ENCODE measurements at places on chromosomes 7 and 10. TPM values are rescaled to one million over a fixed set of nuclear protein-coding genes. Genes with fewer than 3 reads are reported as not detected.
A peak's percentile ranks its signal among the peaks of the same experiment; 100 is the strongest.

GRCh38 chr10:27637601-27638000 is 108.0 kb downstream of the MKX start:
- H3K27me3 ChIP-seq, result no peaks in the 10 kb centered on the region
- H3K4me3 ChIP-seq, result no peak overlapping the region
- no peaks in the 10 kb centered on the region for H3K4me1 ChIP-seq
- no peak overlapping the region for H3K27ac ChIP-seq

DNA sequence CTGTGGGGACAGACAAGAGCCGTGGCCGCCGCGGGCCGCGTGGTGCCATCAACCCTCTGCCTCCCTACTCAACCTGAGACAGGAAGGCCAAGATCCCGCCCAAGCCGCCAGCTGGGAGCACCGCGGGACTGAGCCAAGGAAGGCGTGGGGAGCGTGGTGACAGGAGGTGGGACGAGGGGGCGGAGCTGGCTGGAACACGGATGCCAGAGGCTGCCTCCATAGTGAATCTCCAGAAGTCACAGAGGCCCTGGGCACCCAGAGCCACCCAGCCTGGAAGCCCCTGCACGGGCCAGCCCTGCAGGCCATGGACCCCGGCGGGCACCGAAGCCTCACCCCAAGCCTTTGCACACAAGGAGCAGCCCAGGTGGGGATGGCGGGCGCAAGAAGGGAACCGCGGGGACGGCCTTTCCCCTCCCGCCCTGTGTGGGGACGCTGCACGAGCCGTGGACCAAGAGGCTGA is 18.1 kb upstream of the DPYSL4 start:
- DNase-seq, result no peak
- no peaks in the 10 kb centered on the region for H3K36me3 ChIP-seq
- no peaks in the 10 kb centered on the region for H3K4me1 ChIP-seq
- no peaks in the 10 kb centered on the region for H3K27me3 ChIP-seq

DNA sequence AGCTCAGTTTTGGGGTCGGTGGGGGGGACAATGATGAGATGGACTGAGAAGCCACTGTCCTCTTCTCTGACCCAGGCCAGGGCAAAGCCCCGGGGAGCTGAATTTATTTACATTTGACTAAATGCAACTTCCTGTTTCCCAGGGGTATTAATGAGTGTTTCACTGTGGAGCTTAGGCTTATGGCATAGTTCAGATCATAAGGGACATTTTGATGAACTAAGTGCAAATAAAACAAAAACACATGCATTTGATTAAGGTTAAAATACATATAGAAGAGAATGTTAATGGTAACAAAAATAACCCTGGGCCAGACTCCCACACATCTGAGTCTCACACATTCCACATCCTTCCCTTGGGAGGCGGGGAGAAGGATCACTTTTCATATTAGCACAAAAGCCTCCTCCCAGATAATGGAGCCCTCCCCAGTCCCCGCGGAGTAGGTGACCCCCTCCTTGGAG is 320.6 kb downstream of the FRMD4A start:
- H3K4me1 ChIP-seq, result no peaks in the 10 kb centered on the region
- no peak overlapping the region for H3K27ac ChIP-seq
- no peaks in the 10 kb centered on the region for H3K36me3 ChIP-seq
- H3K27me3 ChIP-seq, result no peaks in the 10 kb centered on the region

DNA sequence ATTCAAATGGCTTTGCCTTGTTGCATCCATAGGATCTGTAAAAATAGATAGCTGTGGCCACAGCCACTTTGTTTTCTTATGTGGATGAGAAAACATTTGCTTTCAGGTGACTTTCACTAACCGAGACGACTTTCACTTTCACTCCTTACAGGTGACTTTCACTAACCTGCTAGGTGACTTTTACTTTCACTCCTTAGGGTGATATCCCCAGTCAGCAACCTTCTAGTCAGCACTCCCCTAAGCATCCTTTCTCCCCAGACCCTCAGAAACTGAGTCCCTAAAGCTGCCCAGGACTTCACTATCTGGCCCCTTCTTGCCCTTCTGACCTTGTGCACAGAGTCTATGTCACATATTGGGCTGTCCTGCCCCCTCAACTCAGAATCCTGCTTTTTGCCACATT is 177.5 kb downstream of the RELN start:
- H3K4me3 ChIP-seq, result no peak overlapping the region
- no peaks in the 10 kb centered on the region for H3K36me3 ChIP-seq
- no peaks in the 10 kb centered on the region for H3K4me1 ChIP-seq
- no peak overlapping the region for H3K27ac ChIP-seq

GRCh38 chr7:26599982-26600381 is 264.4 kb downstream of the SKAP2 start:
- H3K27ac ChIP-seq, result no peak overlapping the region
- no peaks in the 10 kb centered on the region for H3K36me3 ChIP-seq
- no peak overlapping the region for H3K4me3 ChIP-seq
- H3K4me1 ChIP-seq, result no peaks in the 10 kb centered on the region
- H3K27me3 ChIP-seq, result no peaks in the 10 kb centered on the region

DNA sequence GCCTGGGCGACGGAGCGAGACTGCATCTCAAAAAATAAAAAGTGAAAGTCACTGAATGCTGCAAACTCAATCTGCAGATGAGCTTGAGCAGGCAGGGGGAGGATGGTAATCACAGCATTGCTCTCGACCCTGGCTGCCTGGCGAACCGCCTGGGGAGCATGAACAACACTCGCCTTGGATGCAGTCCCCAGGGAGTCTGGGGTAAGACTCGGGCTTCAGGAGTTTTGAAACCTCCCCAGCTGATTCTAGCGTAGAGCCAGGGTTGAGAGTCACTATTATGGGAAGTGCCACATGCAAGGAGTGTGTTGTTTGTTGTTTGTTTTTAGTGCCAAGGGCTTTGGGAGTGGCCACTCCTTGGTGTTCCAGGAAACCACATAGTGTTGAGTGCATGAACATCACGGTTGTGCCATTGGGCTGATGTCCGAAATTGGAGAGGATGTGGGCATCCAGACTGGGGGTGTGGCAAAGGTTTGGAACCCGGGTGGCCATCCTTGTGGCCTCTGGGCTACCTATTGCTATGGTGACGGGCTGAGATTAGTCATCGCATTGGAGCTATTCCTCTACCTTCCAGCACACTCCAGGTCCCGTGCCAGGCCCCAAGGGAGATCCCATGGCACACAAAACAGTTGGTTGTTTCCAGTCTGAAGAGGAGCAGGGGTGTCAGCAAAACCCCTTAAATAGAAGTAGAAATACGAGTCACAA is 92.6 kb downstream of the RGS10 start:
- H3K36me3 ChIP-seq, result no peaks in the 10 kb centered on the region
- no peak overlapping the region for H3K4me3 ChIP-seq
- no peak overlapping the region for H3K27ac ChIP-seq
- no peaks in the 10 kb centered on the region for H3K4me1 ChIP-seq
- peak; percentile 49 for DNase-seq

DNA sequence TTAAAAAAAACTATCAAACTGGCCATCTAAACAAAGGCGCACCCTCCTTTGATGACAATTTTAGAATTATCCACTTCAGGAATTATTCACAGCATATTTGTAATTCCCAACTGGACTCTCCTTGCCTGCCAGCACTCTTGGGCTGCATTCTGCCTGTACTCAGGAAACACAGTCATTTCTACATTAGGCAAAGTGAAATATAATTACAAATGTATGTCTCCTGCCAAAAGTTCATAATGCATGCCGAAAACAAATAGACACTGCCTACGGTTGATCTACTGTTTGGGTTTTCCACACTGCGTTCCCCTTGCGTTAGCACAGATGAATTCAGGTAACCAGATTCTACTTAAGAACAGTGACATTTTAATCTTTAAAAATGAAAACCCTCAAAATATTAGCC is 1.9 kb downstream of the HGF start:
- no peak overlapping the region for H3K27ac ChIP-seq
- no peaks in the 10 kb centered on the region for H3K4me1 ChIP-seq
- no peaks in the 10 kb centered on the region for H3K27me3 ChIP-seq
- no peak for DNase-seq

DNA sequence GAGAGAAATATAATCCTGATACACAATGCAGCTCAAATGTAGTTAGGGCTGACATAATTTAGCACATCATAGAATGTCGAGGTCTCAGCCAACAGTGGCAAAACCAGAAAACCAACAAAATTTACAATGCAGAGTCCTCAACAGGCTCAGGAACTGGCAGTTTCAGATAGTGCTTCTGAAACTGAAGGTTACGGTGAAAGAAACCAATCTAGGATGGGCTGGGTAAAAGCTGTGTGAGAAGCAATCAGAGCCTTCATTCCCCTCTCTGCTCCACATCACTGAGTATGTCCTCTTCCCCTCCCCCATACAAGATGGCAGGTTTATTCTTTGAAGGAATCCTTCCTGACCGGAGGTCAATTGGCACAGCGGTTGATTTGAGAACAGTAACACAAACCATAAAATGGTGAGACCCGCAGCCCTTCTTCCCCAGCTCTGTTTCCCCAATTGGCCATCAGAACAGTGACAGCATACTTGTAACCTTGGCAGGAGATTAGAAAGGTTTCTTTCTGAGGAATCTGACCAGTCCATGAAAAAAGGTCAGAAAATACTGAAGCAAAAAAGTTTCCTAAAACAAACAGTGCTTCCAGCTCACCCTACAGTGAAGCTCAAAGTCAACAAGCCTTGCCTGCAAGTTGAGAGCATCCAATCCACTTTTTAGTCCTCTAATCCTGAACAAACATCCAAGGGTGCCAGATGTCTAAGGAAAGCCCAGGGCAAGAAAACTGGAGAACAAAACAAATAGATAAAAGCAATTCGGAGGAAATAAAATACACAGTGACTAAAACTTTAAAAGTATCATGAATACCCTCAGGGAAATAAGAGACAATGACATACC is 53.9 kb upstream of the IL6 start:
- no peaks in the 10 kb centered on the region for H3K36me3 ChIP-seq
- DNase-seq, result no peak
- no peak overlapping the region for H3K4me3 ChIP-seq
- H3K27ac ChIP-seq, result no peak overlapping the region

DNA sequence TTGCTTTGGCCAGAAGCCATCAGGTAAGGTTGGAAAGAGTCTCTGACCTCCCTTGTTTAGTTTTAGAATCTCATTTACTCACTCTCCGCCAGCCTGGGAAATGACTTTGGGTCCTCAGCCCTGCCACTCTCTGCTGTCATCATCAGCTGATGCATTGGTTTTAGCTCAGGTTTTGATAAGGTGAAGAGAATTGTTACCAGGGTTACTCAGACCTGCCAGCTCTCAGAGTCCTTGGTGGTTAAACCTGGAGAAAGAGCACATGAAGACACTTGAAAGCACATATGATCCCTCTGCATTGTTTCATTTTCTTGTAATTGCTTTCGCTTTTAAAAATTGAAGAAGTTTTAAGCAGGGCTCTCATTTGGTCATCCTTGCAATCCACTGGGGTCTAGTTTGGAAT is 4.0 kb upstream of the CROT start:
- H3K27ac ChIP-seq, result no peak overlapping the region
- no peaks in the 10 kb centered on the region for H3K36me3 ChIP-seq

Gene RASA4B
- total RNA-seq, result 23.6 TPM

Gene SOSTDC1
- total RNA-seq, result 14.2 TPM

DNA sequence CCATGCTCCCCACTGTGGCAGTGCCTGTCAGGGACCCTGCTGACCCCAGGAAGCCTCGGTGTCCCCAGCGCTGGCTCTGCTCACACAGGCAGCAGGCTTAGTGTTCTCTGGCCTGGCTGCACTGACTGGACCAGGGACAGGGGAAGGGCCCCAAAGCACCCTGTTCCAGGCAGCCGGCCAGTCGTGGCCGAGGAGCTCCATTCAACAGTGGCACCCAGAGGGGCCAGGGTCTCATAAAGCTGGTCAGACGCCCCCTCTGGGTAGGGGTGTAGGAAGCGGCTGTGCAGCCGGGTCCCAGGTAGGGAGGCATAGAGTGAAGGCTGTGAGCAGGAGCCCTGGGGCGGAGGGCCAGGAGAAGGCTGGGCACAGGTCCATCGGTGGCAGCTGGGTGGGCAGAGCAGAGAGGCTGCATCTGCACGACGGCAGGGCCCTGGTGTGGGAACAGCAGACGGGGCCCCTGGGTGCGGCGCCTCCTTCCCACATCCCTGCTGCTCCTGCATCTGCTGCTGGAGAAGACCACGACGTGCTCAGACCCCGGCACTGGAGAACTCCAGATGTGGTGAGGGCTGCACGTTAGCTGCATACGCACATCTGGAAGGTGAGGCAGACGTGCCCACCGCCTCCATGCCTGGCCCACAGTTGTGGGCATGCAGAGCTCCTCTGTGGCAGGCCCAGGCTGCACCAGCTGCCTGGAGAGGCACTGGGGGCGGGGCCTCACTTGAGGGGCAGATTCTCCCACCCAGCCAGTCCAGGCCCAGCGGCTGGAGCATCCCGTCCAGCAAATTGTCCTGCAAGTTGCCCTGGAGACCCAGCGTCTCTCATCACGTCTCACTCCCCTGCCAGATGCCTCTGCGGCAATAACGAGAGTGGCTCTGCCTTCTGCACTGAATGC is 25.1 kb downstream of the MNX1 start:
- no peak overlapping the region for H3K4me3 ChIP-seq
- no peaks in the 10 kb centered on the region for H3K27me3 ChIP-seq
- peak overlapping the region; percentile 56 for H3K27ac ChIP-seq
- H3K36me3 ChIP-seq, result no peaks in the 10 kb centered on the region
- DNase-seq, result no peak

Gene EPO
- not detected for total RNA-seq

DNA sequence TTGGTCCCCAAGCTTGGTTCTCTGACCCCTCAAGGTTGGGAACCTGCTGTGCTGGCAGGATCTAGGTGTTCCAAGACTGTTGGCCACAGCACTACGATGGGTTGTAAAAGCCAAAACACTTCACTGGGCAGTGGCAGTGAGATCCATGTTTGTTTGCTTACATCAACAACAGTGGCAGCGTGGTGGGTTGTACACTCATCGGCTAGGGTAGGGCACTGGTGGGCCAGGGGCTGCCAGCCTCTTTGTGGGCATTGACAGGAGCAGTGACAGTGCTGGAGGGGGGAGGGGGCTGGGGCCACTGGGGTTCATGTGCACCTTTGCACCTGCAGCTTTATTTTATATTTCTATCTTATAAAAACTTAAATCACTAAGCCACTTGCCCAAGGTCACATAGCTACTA is 126.7 kb upstream of the ZWINT start:
- H3K27ac ChIP-seq, result no peak overlapping the region
- DNase-seq, result no peak
- no peaks in the 10 kb centered on the region for H3K27me3 ChIP-seq
- no peak overlapping the region for H3K4me3 ChIP-seq
- H3K36me3 ChIP-seq, result no peaks in the 10 kb centered on the region

Gene TDRD1
- total RNA-seq, result 1.5 TPM

DNA sequence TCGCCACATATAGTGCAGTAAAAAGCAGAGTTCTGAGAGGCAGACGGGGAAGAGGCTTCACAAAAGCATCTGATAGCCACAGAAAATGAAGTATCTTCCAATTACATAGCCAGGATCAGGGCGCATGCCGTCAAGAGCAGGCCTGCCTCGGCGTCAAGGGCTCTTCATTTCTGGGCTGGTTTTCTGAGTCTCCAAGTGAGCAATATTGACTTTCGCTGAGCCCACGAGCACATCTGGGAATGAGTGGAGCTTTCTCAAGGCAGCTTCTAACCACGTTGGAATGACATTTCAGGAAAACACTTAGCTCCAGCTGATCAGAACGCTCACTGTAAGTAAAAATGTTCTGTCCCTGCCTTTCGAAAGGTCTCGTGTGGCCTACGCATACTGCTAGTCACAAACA is 51.9 kb downstream of the CLRN3 start:
- H3K27ac ChIP-seq, result no peak overlapping the region
- no peaks in the 10 kb centered on the region for H3K4me1 ChIP-seq
- H3K36me3 ChIP-seq, result no peaks in the 10 kb centered on the region
- DNase-seq, result no peak
- no peaks in the 10 kb centered on the region for H3K27me3 ChIP-seq
- H3K4me3 ChIP-seq, result no peak overlapping the region

Gene EN2
- total RNA-seq, result 2.1 TPM
